Psoas muscle (tissue), 8 donors: ENCODE measurements at places on chromosomes 2 and 18.
A peak's percentile ranks its signal among the peaks of the same experiment; 100 is the strongest.

DNA sequence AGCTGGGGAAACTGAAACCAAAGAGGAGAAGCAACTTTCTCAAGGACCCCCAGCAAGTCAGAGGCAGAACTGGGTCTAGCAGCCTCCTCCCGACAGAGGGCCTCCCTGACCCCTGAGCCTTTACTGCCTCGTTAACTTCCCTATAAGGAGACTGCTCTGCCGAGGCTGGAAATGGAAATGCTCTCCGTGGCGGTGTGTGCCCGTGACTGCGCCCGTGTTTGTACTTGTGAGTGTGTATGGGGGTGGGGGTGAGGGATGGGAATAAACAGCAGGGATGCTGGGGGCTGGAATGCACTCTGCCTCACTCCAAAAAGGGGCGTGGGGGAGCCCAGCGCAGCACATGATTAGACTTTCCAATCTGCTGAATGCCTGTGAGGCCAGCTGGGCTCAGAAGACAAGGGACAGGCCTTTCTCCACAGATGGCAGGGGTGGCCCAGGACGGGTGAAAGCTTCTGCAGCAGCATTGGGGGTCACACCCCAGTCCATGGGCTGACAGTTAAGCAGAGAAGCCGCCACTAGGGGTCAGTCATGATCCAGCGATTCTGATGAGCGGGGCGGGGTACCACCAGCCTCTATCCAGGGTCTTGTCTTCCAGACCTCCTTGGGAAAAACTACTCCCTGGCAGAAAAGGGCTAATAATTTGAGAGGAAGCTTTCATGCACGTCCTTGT is 26.8 kb downstream of the MPHOSPH10 start:
- peak; percentile 57 for DNase-seq

GRCh38 chr2:10981941-10982431 is 70.3 kb downstream of the KCNF1 start:
- DNase-seq = no peak

GRCh38 chr2:174868878-174869277 is 104.6 kb upstream of the CHRNA1 start:
- no peak for DNase-seq

GRCh38 chr18:8367217-8367988 is 241.8 kb upstream of the RAB12 start:
- DNase-seq = peak; percentile 70

DNA sequence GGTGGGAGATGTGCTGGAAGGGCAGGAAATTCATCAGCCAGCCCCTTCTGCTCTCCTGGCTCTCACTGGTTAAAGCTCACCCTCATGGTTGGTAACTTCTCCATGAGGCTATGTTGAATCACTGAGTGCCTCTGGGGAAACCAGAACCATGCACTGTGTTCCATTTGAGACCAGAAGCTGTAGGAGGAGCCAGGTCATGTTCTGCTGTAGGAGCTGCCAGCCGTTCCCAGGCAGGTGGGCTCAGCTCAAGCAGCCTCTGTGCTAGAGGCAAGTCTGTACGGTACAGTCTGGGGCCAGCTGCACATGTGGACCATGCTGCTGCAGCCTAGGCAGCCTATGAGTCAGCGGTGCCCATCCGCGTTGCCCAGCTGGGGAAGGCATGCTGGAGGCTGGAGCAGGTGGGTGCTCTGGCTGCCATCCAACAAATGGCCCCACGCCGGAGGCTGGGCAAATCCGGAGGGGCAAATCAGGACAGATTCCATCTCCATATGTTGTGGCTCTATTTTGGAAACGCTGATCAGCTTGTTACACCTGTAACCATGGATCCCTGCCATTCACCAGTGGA is 22.0 kb upstream of the KCNF1 start:
- no peak for DNase-seq

- DNase-seq = no peak
Observed at GRCh38 chr2:152024477-152024876, 74.4 kb downstream of the CACNB4 start.

GRCh38 chr2:241009601-241010530 is 11.4 kb downstream of the SNED1 start:
- peak; percentile 63 for DNase-seq

DNA sequence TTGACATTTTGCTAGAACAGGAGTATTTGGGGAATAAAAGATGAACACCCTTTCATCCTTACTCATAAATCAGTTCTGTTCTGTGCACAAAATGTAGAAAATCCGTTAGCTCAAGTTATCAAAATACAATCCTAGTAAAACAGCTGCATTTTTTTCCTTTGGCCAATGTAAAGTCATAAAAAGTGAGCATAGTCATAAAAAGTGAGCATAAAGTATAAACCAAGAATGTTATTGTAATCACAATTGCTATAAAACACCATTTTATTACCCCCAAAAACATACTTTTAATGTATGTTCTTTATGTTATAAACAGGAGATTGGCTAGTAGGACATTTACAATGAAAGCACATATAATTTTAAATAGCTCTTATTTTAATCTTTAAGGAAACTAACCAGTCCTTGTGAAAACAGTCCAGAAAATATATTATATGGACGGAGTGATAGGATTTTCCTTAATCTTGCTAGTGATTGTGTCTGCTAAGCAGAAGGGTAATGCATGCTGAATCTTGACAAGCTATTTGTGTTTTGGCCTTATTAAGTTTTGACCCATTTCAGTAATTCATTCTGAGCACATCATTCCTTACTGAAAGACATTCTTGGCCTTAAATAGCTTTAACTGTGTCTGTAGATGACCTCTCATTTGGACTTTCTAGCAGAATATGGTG is 891.8 kb downstream of the DSC3 start:
- no peak for DNase-seq

DNA sequence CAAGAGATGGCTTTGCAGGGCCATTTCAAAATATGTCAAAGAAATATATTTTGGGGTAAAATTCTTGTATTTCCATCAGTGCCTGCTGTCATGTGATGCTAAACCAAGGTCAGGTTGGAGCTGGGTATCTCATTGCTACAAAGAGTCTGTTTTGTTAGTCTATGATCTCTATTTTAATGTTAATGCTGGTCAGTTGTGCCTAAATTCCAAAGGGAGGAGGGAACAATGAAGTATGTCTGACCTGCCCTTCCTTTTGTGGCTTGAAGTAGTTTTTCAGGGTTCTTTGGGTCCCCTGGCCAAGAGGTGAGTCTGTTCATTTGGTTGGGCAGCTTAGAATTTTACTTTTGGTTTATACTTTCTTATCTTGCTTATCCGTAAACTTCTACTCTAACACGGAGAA is 61.6 kb upstream of the DYNAP start:
- DNase-seq = no peak

DNA sequence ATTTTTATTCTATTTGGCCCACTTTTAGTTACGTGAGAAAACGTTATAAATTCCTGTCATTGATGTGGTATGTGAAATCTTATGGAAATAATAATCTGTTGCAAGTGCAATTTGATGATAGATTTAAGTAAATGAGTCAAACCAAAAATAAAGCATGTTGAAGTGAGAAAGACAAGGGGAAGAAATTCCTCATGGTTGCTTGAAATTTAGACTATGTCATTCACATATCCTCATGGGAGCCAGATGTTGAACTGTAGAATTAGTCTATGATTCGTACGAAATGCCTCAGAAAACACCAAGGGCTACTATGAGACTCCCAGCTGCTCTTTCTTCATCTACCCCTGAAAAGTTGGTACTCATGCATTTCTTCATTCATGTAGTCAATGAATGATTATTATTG is 55.7 kb downstream of the KLHL14 start:
- no peak for DNase-seq

- DNase-seq = peak; percentile 85
Observed at GRCh38 chr2:88187038-88187676, 17.0 kb downstream of the THNSL2 start.

GRCh38 chr2:141928476-141928875 is 202.3 kb downstream of the LRP1B start:
- DNase-seq = no peak

DNA sequence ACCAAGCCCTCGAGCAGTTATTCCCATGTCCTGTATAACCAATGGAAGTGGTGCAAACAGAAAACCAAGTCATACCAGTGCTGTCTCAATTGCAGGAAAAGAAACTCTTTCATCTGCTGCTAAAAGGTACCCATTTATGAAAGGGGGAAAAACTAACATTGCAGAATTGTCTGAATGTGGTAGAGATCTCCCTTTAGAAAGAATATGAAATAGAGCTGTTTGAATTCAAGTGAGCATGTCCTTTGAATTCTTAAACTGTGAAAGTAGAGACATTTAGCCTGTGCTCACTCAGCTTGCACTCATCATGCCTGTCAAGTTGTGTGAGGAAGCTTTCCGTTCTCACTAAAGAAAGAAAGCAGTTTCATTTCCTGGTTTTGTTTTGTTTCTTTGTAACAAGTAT is 87.4 kb downstream of the EML4 start:
- DNase-seq = no peak

- no peak for DNase-seq
Observed at GRCh38 chr18:60693426-60693825, 320.9 kb upstream of the MC4R start.
